ENCODE measurements at places on chromosomes 11 and 22.

GRCh38 chr11:29187215-29187614 is 829.6 kb downstream of the KCNA4 start:
- no peak for DNase-seq

DNA sequence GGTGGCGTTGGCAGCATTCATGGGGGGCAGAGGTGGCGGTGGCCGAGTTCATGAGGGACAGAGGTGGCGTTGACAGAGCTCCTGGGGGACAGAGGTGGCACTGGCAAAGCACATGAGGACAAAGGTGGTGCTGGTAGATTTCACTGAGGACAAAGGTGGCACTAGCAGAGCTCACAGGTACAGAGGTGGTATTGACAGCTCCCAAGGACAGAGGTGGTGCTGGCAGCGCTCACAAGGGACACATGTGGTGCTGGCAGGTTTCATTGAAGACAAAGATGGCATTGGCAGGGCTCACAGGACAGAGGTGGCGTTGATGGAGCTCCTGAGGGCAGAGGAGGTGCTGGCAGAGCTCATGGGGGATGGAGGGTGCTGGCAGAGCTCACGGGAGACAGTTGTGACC is 425.4 kb downstream of the CTTN start:
- DNase-seq = no peak

DNA sequence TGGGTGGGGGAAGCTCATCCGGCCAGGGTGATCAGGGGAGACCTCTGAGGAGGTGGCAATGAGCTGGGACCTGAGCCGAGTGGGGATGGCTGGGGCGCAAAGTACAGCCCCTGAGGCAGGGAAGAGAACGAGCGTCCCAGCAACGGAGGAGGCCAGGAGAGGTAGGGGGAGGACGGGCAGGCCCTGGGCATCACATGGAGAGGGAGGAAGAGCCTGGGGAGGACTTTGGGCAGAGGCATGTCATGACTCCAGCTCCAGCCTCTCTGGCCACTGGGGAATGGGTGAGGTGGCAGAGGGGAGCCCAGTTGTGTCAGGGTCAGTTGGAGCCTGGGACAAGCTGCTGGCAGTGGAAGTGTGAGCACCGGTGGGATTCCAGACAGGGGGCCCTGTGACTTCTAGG is 11.5 kb downstream of the PMM1 start:
- DNase-seq = no peak

DNA sequence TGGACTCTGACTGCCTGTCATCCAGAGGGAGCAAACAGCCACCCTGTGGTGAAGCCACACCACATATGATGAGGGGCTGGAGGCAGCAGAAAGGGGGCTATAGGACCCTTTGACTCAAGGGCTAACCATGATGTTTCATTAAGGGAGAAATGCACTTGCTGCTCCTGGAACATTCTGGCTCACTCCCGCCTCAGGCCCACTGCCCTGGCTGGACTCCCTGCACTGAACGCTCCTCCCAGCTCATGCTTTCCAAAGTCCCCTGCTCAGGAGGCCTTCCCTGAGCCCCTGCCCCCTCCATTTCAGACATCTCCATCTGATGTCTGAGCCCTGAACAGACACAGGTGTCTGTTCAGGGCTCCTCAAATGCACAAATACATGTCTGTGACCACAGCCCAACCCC is 69.1 kb downstream of the CDKN1C start:
- DNase-seq = no peak

- no peak for DNase-seq
Measured at GRCh38 chr22:36135306-36135980, 25.1 kb downstream of the APOL3 start.

- DNase-seq = no peak
Measured at GRCh38 chr22:41976070-41976901, 7.0 kb downstream of the SEPTIN3 start.

DNA sequence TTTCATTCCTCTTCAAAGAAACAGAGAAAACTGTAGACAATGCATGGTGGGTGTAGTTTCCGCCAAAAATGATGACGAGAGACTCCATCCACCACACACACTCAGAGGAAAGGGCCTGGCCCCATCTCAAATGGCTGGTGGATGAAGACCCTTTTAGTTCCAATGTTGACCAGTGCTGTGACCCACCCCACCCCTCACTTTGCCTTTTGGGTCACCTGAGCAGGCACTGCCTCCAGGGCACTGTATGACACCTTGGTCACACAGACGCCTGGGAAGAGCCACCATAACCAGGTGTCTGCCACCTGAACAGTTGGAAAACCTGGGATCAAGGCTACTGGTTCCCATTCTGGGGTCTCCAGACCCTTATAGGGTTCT is 121.3 kb downstream of the MPPED1 start:
- no peak for DNase-seq

- no peak for DNase-seq
Measured at GRCh38 chr11:78820741-78821140, 246.1 kb upstream of the NARS2 start.

GRCh38 chr11:126115816-126116331 is 53.2 kb upstream of the CDON start:
- DNase-seq = no peak

- DNase-seq = no peak
Measured at GRCh38 chr22:37244922-37245722, 1.1 kb upstream of the RAC2 start.

GRCh38 chr11:28476864-28477263 is 368.7 kb downstream of the METTL15 start:
- DNase-seq = no peak

DNA sequence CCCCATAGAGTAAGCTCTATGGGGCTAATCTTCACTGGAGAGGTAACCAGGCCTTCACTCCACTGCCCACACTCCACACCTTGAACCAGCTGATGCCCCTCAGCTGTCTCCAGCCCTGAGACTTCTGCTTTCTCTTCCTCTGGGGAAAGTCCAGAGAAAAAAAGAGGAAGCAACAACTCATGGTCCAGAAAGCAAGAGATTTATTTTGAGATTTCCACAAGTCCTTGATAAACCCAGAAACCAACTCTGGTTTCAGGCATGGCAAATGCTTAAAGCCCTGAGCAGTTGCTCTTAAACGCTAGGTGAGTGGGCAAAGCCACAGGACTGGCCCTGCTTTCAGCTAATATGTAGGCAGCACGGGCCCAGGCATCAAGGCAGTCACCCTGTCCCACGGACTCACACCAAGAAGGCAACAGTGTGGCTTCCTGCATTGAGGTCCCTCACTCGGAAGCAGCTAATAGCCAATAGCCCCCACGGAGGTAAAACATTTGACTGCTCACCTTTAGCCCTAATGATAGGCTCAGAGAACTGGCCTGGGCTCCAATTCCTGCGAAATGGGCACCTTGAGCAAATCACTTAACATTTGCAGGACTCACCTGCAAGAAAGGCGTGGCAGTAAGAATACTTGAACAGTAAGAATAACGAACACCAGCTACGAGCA is 4.3 kb downstream of the CYB561A3 start:
- no peak for DNase-seq

GRCh38 chr11:45919806-45920530 is 2.3 kb upstream of the PEX16 start:
- no peak for DNase-seq

GRCh38 chr22:27959335-27960090 is 40.5 kb upstream of the PITPNB start:
- no peak for DNase-seq

DNA sequence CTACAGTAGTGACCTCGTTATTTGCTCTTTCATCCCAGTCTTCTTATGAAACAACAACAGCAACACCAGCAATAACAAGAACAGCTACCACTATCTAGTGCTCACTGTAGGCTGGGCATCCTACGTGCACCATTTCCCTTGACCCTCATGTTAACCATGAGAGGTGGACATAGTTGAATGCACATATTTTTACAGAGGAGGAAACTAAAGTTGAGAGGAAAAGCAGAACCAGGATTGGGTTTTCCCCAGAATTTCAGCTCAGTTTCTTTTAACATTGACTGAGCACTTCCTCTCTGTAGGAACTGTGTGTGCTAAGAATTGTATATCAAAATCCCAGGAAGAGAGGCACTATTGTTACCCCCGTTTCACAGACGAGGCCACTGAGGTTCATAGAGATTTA is 39.4 kb upstream of the TSPAN18 start:
- no peak for DNase-seq

DNA sequence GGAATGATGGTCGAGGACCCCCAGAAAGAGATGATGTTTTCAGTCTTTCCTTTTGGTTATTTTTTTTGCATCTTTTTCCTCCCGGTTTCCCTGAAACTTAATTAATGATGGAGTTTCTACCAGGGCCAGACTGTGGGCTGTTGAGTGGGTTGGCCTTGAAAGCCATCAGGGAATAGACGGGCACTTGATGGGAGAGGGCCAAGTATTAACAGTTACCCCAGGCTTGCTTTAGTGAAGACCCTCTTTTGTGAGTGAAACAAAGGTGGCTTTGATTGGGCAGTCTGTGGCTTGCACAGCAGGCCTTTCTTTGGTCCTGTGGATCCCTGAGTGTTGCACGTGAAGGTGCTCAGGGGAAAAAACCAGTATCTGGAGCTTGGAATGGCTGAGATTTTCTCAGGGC is 56.9 kb downstream of the AMOTL1 start:
- no peak for DNase-seq

GRCh38 chr11:86068138-86068871 is 579 bp downstream of the PICALM start:
- peak; percentile 52 for DNase-seq

- DNase-seq = no peak
Measured at GRCh38 chr11:75862437-75862836, 47.4 kb downstream of the UVRAG start.

DNA sequence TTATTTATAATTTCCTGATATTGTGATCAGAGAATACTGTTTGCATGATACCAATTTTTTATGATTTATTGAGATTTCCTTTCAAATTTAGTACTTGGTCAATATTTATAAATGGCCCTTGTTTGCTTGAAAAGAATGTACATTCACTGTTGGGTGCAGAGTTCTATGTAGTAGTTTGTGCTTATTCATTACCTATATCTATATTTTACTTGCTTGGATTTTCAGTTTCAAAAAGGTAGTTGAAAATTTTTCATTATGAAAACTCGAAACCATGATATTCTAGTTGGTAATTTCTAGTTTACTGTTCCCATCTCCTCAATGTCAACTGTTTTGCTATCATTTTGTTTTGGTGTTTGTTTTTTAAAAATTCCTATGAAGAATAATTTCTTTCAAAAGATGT is 155.7 kb downstream of the AASDHPPT start:
- no peak for DNase-seq

- DNase-seq = no peak
Measured at GRCh38 chr11:103070142-103070541, 21.8 kb downstream of the DCUN1D5 start.

GRCh38 chr11:31636983-31637382 is 127.4 kb downstream of the ELP4 start:
- DNase-seq = no peak

- no peak for DNase-seq
Measured at GRCh38 chr11:79352349-79352703, 88.5 kb downstream of the TENM4 start.

- DNase-seq = no peak
Measured at GRCh38 chr11:116420030-116420429, 352.8 kb downstream of the BUD13 start.

DNA sequence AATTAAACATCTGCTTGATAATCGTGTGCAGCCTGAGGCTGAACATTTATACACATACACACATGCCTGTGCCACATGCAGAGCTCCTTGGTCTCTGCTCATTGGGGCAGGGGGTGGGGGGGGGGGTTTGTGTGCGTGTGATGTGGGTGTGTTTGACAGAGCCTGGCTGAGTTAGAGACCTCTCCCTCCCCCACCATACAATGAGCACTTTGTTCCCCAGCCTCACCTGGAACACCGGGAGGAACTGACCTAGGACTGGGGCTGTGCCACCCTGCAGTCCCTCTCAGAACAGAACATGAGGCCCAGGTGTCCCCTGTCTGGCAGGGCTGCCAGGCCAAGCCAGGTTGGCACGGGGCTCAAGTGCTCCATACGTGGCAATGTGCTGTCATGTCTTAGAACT is 96.6 kb downstream of the TP53I11 start:
- no peak for DNase-seq

DNA sequence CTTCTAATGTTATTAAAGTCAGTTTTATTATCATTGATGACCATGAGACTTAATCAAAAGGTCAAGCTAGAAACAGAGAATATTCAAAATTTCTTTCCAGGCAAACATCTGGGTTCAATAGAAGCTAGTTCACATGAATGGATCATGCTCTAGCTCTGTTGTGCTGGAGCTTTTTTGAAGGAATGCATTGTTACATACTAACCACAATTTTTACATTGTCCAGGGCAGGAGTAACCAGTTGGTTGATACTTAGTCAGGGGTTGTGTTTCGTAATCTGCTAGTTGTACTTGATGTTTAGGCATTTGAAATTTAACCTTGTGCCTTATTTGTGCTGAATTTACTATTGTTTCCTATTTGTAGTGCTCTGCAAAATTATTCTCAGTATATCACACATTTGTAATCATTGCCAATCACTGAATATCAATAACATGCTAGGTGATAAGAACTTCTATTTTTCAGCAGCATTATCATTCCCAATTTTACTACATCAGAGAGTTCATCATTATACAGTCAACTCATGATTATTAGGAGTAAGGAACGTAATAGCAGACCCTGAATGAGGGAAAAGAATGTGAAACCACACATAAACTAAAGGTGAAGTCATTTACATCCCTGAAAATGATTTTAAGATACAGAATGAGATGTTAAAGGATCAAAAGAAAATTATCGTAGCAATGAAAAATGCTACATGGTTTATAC is 23.2 kb downstream of the NF2 start:
- DNase-seq = no peak

GRCh38 chr22:47128622-47129215 is 366.3 kb downstream of the TBC1D22A start:
- DNase-seq = no peak

- no peak for DNase-seq
Measured at GRCh38 chr11:7597620-7598019, 75.7 kb downstream of the CYB5R2 start.

DNA sequence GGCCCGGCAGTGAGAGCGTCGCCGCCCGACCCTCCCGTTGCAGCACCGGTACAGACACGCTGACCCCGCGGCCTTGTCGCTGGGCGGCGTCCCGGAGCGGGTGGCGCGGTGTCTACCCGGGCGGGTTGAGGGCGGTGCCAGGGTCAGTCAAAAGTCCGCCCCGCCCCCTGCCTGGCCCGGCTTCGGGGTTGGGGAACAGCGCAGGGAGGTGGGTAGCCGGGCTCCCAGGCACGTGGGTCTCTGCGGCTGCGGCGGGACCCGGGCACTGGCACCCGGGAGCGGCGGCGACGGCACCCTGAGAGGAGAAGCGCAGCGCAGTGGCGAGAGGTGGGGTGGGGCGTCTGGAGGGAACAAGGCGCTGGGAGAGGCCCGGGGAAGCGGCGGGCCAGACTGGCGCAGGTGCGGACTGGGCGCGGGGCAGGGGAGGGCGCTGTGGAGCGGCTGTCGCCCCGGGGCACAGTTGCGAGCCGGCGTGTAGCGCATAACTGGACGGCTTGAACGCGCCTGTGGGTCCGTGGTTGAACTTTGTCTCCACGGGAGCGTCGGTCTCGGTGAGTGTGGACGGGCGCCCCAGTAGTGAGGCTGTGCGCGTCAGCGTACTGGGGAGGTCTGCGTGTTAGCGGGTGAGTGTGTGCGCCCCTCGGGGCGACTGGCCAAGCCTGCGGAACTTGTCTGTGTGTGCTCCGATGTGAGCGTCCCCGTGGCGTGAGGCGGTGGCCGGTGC is at the start of gene P2RY2:
P2RY2 (plus strand) TSS at position 176 of the 724 bp plus-strand sequence. CDS start 15,879 bp downstream, outside the sequence.
- DNase-seq = peak; percentile 66

GRCh38 chr22:31056986-31057599 is 24.0 kb upstream of the SMTN start:
- no peak for DNase-seq

- DNase-seq = no peak
Measured at GRCh38 chr11:19389787-19390303, 149.1 kb upstream of the E2F8 start.

- no peak for DNase-seq
Measured at GRCh38 chr11:109112821-109113280, 309.1 kb upstream of the C11orf87 start.

GRCh38 chr11:84905411-84905810 is 721.7 kb downstream of the DLG2 start:
- DNase-seq = no peak
